ENCODE measurements at places on chromosomes 12 and 14.

GRCh38 chr12:49990273-49990672 lies 17.5 kb downstream of the AQP6 start:
- DNase-seq, result no peak

DNA sequence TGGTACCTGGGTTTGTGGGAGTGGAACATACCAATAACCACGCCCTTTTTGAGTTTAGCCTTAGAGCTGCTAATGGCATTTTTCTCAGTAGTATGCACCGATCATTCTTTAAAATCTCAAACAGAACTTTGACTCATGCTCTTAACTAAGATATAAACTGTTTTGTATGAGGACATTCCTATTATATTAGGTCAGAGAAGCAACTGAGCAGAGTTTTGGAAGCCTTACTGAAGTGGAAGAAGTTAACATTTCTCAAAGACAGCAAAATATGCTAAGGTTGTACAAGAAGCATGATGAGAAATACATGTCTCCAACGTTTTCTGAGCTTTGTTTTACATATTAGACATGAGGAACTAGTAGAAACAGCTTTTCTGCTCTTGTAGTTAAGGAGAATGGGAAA lies 819.2 kb downstream of the FSCB start:
- no peak for DNase-seq

DNA sequence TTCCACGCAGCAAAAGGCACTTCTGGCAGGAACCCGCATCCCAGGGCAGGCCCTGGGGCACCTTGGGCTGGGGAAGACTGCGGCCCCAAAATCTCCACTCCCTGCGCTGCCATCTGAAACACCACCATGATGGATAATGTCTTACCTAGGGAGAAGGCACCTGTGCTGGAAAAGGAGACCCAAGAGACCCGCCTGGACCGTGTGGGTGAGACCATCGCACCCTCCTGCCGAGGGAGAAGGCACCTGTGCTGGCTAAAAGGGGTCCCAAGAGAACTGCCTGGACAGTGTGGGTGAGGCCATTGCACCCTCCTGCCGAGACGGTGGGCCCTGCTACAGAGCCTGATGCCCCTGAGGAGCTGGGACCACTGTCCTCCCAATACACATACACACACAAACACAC lies 24.8 kb upstream of the INF2 start:
- DNase-seq, result no peak

GRCh38 chr12:68904351-68904962 lies 28.5 kb downstream of the CPM start:
- DNase-seq, result no peak

DNA sequence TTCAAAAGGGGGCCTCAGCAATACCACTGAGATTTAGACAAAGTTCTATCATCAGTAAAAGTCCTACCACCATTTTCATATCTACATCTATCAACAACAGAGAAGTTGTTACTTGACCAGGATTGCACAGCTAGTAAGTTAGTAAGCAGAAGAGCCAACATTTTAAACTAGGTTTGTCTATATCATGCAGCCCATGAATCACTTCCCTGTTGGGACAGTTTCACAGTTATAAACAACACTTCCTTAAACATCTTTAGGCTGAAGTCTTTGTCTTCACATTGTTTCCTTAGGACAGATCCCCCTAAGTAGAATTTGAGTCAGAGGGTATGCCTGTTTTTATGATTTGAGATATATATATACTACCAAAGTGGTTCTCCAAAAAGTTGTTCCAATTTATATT lies 68.5 kb downstream of the DAO start:
- DNase-seq, result no peak

- no peak for DNase-seq
These were observed 179.4 kb downstream of the ERC1 start for GRCh38 chr12:1170411-1170810.

Data from Jurkat, Clone E6-1 (cell line).